ENCODE measurements at places on chromosomes 4 and X. TPM values are rescaled to one million over a fixed set of nuclear protein-coding genes. Genes with fewer than 3 reads are reported as not detected.
A peak's percentile ranks its signal among the peaks of the same experiment; 100 is the strongest.

- DNase-seq, result no peak
- H3K27ac ChIP-seq, result peak overlapping the region; percentile 11
- H3K4me3 ChIP-seq, result no peak overlapping the region
- no peaks in the 10 kb centered on the region for H3K4me1 ChIP-seq
- H3K27me3 ChIP-seq, result peaks cover 2% of the 10 kb centered on the region
Measured at GRCh38 chrX:136214551-136214950, 36.6 kb downstream of the MAP7D3 start.

DNA sequence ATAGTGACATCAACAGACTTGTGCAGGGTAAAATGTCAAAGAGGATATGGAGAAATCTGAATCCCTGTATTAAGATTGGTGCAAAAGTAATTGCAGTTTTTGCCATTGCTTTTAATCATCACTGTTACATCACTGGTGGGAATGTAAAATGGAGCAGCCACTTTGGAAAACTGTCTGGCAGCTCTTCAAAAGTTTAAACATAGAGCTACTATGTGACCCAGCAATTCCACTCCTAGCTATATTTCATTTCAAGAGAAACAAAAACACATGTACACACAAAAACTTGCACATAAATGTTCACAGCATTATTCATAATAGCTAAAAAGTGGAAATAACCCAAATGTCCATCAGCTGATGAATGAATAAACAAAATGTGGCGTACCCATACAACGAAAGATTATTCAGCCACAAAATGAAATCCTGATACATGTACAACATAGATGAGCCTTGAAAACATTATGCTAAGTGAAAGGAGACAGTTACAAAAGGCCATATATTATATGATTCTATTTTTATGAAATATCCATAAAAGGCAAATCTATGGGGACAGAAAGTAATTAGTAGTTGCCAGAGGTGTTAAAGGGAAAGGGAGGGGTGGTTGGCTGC lies 106.4 kb downstream of the AMELX start:
- no peaks in the 10 kb centered on the region for H3K4me1 ChIP-seq
- H3K27me3 ChIP-seq, result no peaks in the 10 kb centered on the region
- H3K27ac ChIP-seq, result no peak overlapping the region
- DNase-seq, result no peak

DNA sequence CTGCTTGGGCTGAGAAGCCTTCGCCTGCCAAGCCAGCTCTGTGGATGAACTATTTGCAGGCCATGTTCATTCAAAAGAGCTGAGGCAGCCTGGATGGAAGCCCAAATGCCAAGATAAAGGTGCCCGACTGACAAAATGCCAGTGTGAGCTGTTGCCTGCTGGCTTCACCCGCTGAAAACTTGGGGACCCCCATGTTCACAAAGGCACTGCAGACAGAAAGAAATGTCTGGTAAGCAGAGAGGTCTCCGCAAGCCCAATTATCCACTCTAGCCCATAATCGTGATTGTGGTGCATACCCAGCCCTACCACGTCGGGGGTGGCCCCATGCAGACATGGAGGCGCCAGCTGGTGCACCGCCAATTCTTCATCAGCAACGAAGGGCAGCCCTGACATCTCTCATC lies 13.0 kb upstream of the SMIM20 start:
- no peak overlapping the region for H3K27ac ChIP-seq
- H3K4me1 ChIP-seq, result no peaks in the 10 kb centered on the region
- no peak overlapping the region for H3K4me3 ChIP-seq
- no peaks in the 10 kb centered on the region for H3K27me3 ChIP-seq

GRCh38 chr4:102625232-102625930 lies 124.2 kb downstream of the NFKB1 start:
- H3K4me3 ChIP-seq, result peak overlapping the region; percentile 8
- H3K27ac ChIP-seq, result no peak overlapping the region
- H3K4me1 ChIP-seq, result peaks cover 2% of the 10 kb centered on the region

DNA sequence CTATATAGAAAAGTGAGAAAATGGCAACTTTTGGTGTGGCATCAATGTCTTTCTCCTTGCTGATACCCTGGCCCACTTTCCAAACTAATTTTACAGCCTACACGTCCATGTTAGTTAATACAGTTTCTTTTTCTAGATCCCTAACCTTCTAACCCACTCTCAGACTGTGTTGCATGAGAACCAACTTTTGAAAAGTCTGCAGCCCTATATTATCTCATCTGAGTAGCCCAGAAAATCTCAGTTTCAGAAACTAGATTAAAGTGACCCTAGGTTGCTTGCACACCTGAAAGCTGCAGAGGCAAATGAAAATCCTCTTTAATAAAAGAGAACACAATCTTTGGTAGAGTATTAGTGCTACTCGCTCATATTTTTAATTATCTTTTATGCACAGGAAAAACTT lies 371.6 kb upstream of the EMCN start:
- H3K4me1 ChIP-seq, result no peaks in the 10 kb centered on the region
- no peak overlapping the region for H3K27ac ChIP-seq
- H3K4me3 ChIP-seq, result no peak overlapping the region
- DNase-seq, result no peak

GRCh38 chrX:77900688-77901087 lies 1.4 kb downstream of the COX7B start:
- no peaks in the 10 kb centered on the region for H3K27me3 ChIP-seq
- no peaks in the 10 kb centered on the region for H3K4me1 ChIP-seq
- DNase-seq, result no peak

DNA sequence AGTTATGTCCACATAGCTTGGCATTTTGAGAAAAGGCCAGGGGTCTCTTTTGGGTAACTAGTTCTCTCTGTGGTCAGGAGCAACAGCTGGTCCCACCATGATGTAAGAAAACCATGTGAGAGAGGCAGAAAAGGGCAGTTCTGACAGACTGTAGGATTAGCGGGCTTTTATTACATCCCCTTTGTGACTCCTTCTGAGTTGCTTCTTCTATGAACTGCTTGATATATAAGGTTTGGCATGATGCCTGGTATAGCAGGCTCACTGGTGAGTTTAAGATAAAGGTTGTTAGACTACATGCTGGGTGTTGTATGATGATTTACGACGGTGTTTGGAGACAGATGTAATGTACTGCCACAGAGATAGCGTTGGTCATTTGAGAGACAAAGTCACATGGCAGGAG lies 2308.1 kb upstream of the AGA start:
- no peaks in the 10 kb centered on the region for H3K27me3 ChIP-seq
- DNase-seq, result peak; percentile 39
- H3K27ac ChIP-seq, result no peak overlapping the region

DNA sequence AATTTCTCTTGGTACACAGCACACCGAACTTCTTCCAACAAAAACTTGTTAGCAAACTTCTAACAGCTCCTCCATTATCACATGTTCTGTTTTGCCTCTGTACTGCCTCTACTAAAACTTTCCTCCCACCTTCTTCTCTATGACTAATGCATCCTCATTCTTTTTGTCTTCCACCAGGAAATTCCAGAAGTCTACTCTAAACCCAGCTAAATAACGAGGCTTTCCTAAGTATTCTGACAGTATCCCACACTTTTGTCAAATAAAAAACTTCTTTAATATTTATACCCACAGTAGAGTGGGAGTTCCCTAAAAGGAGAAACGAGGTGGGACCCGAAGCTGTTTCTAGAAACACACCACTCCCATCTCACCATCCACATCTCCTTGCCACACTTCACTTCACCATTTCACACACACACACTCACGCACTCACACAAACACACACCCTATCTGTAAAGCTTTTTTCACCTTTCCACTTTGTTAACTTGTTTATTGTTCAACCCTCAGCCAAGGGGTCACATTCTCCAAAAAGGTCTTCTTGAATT lies 280.3 kb downstream of the ARAP2 start:
- no peak overlapping the region for H3K27ac ChIP-seq
- no peak overlapping the region for H3K4me3 ChIP-seq
- DNase-seq, result no peak
- H3K27me3 ChIP-seq, result no peaks in the 10 kb centered on the region
- H3K4me1 ChIP-seq, result no peaks in the 10 kb centered on the region

DNA sequence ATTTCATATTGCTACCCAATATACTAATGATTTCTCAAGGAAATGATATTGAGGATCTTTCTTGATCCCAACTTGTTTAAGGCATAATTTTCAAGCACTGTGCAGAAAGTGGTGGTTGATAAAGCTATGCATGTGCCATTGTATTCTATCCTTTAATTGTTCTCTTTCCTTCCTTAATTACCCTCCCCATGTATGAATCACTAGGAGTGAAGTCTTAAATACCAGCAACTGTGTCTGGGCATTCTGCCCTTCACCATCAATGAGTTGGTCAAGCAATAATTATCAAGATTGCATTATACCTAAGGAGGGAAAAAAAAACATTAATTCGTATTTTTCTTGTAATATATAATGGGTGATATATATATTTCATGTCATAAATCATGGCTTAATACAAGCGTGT lies 111.8 kb upstream of the FRMPD4 start:
- H3K27ac ChIP-seq, result no peak overlapping the region
- DNase-seq, result no peak
- no peaks in the 10 kb centered on the region for H3K36me3 ChIP-seq
- no peaks in the 10 kb centered on the region for H3K4me1 ChIP-seq
- H3K4me3 ChIP-seq, result no peak overlapping the region

GRCh38 chr4:87024201-87024600 lies 89.4 kb downstream of the AFF1 start:
- DNase-seq, result no peak
- H3K4me1 ChIP-seq, result peaks cover 38% of the 10 kb centered on the region
- peak overlapping the region; percentile 7 for H3K27ac ChIP-seq
- no peaks in the 10 kb centered on the region for H3K27me3 ChIP-seq

GRCh38 chr4:10104211-10104990 lies 12.2 kb downstream of the WDR1 start:
- no peak for DNase-seq
- no peaks in the 10 kb centered on the region for H3K4me1 ChIP-seq
- H3K36me3 ChIP-seq, result peaks cover 12% of the 10 kb centered on the region
- no peak overlapping the region for H3K27ac ChIP-seq
- H3K27me3 ChIP-seq, result no peaks in the 10 kb centered on the region

DNA sequence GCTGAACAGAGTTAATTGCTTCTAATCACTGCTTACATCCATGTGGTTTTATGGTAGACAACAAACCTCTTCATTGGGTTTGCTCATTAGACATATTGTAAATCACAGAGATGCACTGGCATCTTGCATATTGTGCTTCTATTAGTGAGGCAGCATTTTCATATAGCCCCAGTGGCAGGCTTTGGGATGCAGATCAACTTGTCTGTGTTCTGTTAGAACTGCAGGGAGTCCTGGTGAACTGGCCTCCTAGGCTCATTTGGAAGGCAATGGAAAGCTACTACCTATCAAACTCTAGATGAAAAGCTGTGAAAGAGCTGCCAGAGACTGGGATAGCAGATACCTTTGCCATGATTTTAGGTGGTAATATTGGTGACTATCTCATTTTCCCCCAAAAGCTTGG lies 108.8 kb downstream of the NAA11 start:
- H3K4me3 ChIP-seq, result no peak overlapping the region
- DNase-seq, result no peak

DNA sequence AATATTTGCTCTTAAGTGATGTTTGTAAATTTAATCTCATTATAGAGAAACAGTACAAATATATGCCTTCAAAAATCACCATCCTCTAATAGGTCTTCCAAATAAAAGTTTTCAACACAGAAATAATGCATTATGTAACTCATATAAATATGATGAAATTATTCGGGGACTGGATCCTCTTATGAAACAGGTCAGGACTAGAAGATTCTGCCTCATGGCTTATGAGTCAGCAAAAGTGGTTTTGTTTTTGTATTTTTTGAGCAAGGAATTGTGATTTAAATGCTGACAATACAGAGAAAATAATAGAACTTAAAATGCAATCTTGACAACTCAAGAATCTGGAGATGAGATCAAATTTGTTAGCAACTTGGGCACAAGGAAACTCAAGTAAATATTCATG lies 179.7 kb upstream of the NDP start:
- H3K27ac ChIP-seq, result no peak overlapping the region
- no peak overlapping the region for H3K4me3 ChIP-seq
- no peak for DNase-seq
- H3K36me3 ChIP-seq, result no peaks in the 10 kb centered on the region
- H3K4me1 ChIP-seq, result no peaks in the 10 kb centered on the region

DNA sequence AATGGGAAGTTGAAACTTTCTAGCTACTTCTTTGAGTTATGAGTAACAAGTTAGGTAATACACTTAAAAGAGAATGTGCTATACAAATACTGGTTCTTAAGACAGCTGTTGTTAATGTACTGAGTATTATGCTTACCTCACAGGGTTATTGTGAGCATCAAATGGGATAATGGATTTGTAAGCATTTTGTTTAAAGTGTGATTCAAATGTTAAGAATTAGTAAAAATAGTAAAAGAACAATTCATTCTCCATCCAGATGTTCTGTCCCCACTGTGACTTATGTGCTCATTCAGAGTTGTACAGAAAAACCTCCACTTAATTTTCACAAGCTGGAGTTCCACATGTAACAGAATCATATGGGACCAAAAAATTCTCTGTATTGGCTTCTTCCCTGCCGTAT lies 63.6 kb downstream of the AR start:
- H3K4me1 ChIP-seq, result no peaks in the 10 kb centered on the region
- H3K27me3 ChIP-seq, result no peaks in the 10 kb centered on the region
- H3K27ac ChIP-seq, result no peak overlapping the region
- H3K36me3 ChIP-seq, result no peaks in the 10 kb centered on the region
- DNase-seq, result no peak

DNA sequence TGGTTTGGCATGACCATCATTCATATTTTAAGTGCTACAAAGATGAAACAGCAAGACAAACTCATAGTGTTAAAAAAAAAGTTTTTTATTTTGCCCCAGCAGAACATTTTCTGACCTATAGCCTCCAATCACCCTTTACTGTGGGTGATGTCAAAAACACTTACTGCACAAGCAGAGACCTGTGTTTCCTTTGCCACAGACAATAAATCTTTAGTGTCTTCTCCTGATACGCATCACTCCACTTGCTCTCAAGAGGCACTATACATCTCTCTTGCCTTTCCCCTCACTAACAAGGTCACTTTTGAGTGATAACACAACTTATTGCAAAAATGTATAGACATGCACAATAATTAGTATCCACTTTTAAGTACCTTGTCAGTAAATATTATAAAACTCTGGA lies 125.6 kb downstream of the ANTXR2 start:
- no peaks in the 10 kb centered on the region for H3K4me1 ChIP-seq
- H3K27ac ChIP-seq, result no peak overlapping the region
- no peaks in the 10 kb centered on the region for H3K36me3 ChIP-seq
- H3K27me3 ChIP-seq, result no peaks in the 10 kb centered on the region

INTU gene
- total RNA-seq, result 8.3 TPM

SNCA gene
- 8.4 TPM for total RNA-seq

PNMA6F gene
- not detected for total RNA-seq

PAGE4 gene
- not detected for total RNA-seq

ARHGAP36 gene
- total RNA-seq, result 0.13 TPM

DACH2 gene
- total RNA-seq, result 0.47 TPM

SCOC gene
- 74.1 TPM for total RNA-seq

GDPD2 gene
- 7.0 TPM for total RNA-seq

All from kidney (tissue), 22 donors.